ENCODE measurements at places on chromosomes 7 and 10. TPM values are rescaled to one million over a fixed set of nuclear protein-coding genes. Genes with fewer than 3 reads are reported as not detected.

The RNF32 gene
- polyA plus RNA-seq = 2.9 TPM

- DNase-seq = no peak
These were observed 474.0 kb upstream of the NRP1 start for GRCh38 chr10:33808475-33808874.

DNA sequence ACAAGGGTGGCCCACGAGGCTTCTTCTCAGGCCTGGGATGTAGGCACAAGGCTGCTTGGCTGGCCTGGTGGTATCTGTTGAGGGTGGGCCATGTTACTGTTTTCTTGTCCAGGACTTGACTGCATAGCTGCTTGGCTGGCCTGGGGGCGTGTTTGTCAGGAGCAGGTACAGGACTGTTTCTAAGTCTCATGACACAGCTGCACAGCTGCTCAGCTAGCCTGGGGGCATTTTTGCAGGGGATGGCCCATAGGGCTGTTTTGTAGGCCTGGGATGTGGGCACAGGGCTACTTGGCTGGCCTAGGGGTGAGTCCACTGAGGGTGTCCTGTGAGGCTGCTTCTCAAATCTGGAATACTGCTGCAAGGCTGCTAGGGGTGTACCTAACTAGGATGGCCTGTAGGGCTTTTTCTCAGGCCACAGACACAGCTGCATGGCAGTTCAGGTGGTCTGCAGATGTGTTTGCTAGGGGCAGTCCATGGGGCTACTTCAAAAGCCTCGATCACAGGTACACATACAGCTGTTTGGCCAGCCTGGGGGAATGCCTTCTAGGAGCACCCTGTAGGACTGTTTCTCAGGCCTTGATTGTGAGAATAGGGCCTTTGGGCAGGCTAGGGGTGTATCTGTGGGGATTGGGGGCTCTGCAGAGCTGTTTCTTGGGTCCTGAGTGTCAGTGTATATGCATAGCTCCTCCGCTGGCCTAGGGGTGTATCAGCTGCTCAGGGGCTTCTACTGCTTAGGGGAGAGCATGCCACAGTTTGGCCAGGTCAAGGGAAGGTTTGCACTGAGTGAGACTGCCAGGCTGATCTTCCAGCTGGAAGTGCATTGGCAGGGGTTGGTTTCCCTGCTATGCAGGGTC lies 26.6 kb upstream of the PLA2G12B start:
- no peak for DNase-seq

- DNase-seq = no peak
These were observed 30.8 kb upstream of the C10orf71 start for GRCh38 chr10:49268185-49268584.

The UCN3 gene
- not detected for polyA plus RNA-seq

- DNase-seq = no peak
These were observed 83.0 kb upstream of the ASAH2 start for GRCh38 chr10:50334273-50334672.

GRCh38 chr7:112023786-112024185 lies 182.4 kb downstream of the DOCK4 start:
- DNase-seq = no peak

The BHLHA15 gene
- 0.26 TPM for polyA plus RNA-seq

GRCh38 chr7:79454361-79454960 lies 994 bp upstream of the MAGI2 start:
- no peak for DNase-seq

- no peak for DNase-seq
These were observed 92.1 kb upstream of the CXCL12 start for GRCh38 chr10:44477046-44477425.

The EXOC6 gene
- 35.5 TPM for polyA plus RNA-seq

DNA sequence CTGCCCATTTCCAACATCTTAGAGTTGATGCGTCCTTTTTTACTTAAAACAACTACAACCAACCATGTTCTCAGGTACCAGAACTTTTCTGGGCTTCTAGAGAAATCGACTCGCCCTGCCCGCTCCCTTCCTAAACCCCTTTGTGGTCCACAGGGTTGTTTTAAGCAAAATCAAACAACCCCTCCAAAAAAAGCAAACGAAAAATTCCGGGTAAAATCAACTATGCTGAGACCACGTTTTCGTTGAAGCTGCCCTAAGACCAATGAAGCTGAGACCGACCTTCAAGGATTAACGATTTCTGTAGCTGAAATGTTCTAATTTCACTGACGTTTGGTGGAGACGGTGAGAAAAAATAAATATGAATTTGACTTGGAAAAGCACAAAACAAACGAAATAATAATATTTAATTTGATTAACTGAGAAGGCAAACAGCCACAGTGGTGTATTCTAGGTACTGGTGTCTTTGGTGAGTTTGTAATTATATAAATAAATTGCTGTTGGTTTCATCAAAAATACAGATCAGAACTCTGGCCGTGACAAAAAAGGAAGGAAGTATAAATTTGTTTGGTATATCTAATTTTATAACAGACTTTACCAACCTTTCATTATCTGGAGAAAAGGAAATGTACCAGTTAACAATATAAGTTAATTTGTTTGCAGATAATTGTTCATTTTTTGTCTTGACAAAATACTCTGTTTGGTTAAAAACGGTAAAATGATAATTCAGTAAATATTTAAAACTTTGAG lies 4.7 kb upstream of the IGF2BP3 start:
- DNase-seq = no peak

GRCh38 chr10:17460756-17461155 lies 6.4 kb upstream of the ST8SIA6 start:
- no peak for DNase-seq

The SEPHS1 gene
- polyA plus RNA-seq = 55.4 TPM

GRCh38 chr7:27793780-27794179 lies 53.8 kb downstream of the TAX1BP1 start:
- no peak for DNase-seq

DNA sequence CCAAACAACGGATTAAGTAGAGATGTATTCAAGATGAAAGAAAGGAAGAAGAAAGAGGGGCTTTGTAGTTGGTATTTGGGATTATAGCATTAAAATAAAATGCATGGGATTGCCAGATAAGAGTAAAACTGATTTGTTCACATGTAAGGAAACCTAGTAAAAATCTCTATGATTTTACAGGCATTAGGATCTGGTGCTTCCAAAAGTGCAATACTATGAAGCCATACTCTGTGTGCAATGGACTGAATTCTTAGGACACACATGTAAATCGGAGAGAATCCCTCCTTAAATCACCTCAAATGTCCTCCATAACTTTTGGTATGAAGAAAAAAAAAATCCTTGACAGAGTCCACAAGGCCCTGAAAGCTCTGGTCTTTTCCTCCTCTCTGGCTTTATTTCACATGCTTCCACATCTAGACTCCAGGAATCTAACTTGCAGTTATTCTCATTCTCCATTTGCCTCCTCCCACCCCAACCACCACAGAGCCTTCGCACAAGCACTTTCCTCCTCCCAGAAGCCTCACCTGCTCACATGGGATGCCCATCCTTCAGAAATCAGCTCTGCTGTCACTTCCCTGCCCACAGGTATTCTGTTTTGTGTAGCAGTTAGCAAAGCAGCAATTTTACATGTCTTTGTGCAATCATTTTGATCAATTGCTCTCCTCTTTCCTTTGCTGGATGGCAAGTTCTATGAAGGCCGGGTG lies 378.3 kb downstream of the KCNMA1 start:
- no peak for DNase-seq

DNA sequence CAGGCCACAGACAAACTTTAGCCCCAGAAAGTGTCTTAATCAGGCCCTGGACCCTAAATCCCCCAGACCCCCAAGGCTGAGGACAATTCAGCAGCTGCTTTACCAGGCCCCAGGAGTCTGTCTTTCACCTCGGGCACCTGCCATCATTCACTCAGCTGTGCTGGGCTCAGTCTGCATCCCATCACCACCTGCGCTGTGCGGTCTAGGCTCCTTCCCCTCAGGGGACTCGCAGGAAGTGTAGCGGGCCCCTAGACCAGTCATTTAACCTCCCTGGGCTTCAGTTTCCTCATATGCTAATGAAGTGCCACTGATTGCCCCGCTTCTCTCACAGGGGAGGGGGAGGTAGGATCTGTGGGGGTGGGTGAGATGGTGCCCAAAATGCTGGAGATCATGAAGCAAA lies 76.4 kb upstream of the ZMIZ1 start:
- DNase-seq = no peak

The RAMP3 gene
- 5.4 TPM for polyA plus RNA-seq

DNA sequence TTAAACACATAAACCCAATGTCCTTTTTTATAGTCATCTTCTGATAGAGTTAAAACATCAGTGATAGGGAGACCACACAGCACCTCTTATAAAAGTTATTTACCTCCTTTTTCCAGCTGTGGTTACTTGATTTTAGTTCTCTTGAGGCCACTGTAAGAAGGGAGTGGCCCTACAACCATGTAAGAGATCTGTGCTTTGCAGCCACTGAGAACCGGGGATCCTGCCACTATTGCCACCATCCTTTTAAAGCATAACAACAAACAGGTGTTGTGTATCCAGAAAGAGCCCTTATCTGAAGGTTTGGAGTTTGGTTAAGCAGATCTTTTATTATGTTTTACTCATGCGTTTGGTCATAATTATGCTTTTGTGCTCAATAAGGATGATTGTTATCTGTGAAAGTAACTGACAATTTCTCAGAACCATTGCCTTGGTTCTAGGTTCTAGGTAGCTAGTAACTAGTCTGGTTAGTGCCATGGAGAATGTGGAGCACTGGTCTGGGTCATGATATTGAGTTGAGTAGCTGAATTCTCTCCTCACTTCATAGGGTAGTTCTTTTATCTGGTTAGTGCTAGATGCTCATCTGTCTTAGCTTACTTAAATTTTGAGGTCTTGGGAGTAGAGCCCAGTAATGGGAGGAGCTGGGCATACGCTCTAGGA lies 56.5 kb downstream of the ST7 start:
- DNase-seq = no peak

- DNase-seq = no peak
These were observed 114.5 kb downstream of the ATE1 start for GRCh38 chr10:121813211-121813815.

The CAMK2G gene
- polyA plus RNA-seq = 33.8 TPM

DNA sequence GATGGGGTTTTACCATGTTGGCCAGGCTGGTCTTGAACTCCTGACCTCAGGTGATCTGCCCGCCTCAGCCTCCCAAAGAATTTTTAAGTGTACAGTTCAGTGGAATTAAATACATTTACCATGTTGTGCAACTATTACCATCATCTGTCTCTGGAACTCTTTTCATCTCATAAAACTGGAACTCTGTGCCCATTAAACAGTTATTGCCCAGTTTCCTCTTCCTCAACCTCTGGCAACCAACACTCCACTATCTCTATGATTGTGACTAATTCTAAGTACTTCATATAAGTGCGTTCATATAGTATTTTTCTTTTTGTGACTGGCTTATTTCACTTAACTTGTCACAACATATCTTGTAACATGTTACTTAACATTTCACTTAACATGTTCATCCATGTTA lies 41.3 kb upstream of the ATXN7L1 start:
- no peak for DNase-seq

DNA sequence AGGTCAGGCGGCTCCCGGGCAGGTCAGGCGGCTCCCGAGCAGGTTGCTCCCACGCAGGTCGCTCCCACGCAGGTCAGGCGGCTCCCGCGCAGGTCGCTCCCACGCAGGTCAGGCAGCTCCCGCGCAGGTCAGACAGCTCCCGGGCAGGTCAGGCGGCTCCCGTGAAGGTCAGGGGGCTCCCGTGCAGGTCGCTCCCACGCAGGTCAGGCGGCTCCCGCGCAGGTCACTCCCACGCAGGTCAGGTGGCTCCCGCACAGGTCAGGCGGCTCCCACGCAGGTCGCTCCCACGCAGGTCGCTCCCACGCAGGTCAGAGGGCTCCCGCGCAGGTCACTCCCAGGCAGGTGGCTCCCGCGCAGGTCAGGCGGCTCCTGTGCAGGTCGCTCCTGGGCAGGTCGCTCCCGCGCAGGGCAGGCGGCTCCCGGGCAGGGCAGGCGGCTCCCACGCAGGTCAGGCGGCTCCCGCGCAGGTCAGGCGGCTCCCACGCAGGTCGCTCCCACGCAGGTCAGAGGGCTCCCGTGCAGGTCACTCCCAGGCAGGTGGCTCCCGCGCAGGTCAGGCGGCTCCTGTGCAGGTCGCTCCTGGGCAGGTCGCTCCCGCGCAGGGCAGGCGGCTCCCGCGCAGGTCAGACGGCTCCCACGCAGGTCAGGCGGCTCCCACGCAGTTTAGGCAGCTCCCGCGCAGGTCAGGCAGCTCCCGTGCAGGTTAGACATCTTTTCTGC lies 30.7 kb downstream of the PTPRN2 start:
- DNase-seq = no peak

The CLRN3 gene
- not detected for polyA plus RNA-seq

The ABCB8 gene
- polyA plus RNA-seq = 14.7 TPM

DNA sequence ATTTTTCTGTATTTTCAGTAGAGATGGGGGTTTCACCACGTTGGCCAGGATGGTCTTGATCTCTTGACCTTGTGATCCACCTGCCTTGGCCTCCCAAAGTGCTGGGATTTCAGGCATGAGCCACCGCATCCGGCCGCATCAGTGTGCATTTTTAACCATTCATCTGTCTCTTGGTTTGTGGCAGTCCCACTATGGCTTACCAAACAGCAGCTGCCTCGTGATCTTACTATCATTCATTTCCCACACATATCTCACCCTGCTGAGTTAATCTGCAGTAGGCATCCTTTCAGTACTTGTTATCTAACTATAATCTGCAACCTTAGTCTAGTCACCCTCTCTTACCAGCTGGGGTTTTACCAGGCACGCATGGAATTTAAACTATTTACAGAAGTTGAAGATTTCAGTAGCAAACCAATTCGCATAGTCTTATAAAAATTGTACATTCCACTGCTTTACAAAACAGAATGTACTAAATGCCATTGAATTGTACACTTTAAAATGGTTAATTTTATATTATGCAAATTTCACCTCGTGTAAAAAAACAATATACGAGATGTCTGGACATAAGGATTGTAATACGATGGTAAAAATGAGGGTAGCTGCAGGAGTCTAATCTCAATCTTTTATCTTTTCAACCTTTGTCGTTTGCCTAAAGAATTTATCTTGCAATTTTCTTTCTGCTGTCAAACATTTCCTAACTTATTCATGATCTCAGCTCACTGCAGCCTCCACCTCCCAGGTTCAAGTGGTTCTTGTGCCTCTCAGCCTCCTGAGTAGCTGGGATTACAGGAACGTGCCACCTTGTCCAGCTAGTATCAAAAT lies 4.6 kb upstream of the TBC1D12 start:
- DNase-seq = no peak

DNA sequence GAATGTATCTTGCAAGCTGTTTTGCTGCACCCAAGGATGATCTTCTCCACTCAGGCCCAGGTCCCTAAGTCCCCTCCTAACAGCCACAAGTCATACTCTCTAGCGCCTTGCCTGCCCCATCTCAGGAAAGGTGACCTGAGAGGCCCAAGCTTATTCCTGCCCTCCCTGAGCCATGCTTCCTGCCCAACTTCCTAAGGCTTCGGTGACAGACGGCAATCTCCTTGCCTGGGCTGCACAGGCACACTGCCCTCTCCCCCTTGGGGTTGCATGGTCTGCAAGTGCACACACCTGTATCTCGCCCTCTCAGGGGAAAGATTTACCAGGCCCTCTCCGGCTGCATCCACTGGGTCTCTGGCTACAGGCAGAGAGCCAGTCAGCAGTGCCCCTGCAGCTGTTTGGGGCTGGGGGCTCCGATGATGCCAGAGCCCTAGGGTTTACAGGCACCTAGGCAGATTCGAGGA lies 771 bp upstream of the ADIRF start:
- DNase-seq = no peak

GRCh38 chr7:143013473-143013872 lies 13.5 kb downstream of the OR9A2 start:
- no peak for DNase-seq
